KG1 (cell line): ENCODE measurements at places on chromosomes 3 and 15.

GRCh38 chr15:94196531-94196930 is 34.8 kb upstream of the MCTP2 start:
- no peak for DNase-seq

DNA sequence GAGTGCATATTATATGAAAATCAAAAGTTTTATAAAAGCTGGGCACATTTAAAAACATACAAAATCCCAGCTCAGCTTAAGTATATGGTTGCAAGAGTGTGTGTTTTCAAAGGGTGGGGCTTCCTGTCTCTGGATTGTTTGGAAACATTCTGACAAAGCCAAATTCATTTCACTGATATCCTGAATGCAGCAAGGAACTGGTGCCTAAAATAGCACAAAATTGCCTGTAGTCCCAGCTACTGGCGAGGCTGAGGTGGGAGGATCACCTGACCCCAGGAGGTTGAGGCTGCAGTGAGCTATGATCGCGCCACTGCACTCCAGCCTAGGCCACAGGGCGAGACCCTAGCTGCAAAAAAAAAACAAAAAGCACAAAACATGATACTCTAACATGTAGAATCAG is 13.0 kb upstream of the TJP1 start:
- DNase-seq = no peak

DNA sequence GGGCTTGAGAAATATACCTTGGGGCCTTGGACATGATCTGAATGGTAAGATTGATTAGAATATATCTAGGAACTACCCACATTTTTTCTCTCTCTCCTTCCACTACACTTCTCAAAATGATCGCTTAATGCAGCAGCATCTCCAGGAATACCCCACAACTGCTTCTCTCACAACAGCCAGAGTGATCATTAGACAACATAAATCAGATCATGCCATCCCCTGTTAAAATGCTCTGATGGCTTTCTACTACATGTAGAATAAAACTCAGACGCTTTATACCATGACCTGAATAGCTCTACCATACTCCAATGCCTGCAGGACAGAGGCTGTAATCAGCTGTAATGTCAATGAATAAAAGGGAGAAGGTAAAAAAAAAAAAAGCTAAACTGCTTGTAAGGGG is 451.4 kb downstream of the MECOM start:
- DNase-seq = no peak

- DNase-seq = no peak
These were observed 2.4 kb downstream of the RASA2 start for GRCh38 chr3:141489203-141489602.

DNA sequence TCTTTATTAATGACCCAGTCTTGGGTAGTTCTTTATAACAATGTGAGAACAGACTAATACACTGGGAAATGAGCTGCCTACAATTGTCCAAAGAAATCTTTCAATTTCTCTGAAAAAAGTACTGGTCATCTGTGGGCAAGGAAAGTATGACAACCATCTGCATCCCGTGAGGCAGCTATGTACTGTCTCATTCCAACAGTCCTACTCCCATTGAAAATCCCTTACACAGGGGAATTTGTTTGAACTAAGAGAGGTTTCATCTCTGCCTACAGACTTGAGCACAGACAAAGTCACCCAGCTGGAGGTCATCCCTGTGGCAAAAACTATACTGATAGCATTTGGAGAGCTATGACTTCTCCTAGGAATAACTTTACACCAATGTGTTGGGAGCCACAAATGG is 27.1 kb downstream of the SHC4 start:
- no peak for DNase-seq

DNA sequence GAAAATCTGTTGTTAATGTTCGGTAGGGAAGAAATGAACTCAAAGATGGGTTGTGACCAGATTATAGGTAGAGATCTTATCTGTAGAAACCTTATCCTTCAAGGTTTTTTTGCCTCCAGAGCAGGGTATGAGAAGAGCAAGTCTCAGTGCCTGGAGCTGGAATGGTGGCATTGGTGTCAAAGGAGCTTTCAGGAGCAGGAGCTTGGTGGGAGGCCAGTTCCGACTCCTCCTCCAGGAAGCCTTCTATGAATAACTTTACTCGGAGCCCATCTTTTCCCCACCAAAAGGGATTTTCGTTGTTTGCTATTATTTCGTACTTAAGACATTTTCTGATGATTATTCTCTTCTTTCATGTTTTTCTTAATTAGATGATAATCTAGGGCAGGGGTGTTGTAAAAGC is 91.8 kb downstream of the GHSR start:
- no peak for DNase-seq
